Activated CD4-positive, alpha-beta T cell treated with anti-CD3 and anti-CD28 coated beads, Interleukin-10, Interleukin-2, amounts not matched to agents 100 ng/mL and 50 ng/mL, durations not matched to agents 16 hours and 8 hours (primary cell): ENCODE measurements at places on chromosomes 7 and 10.

DNA sequence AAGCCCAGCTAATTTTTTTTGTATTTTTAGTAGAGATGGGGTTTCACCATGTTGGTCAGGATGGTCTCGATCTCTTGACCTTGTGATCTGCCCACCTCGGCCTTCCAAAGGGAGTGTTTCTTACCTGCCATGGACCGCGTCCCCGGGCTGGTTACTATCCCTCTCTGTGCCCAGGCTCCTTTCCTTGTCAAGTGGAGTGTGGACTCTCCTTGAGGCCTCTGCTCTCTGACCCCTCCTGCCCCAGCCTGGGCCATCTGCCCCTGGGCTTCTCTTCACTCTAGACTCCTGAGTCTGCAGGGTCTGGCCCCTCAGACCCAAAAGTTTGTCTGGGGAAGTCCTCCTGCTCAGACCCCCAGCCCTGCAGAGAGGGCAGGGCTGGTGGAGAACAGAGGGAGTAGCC is 20.7 kb downstream of the NEURL1 start:
- no peak for DNase-seq

DNA sequence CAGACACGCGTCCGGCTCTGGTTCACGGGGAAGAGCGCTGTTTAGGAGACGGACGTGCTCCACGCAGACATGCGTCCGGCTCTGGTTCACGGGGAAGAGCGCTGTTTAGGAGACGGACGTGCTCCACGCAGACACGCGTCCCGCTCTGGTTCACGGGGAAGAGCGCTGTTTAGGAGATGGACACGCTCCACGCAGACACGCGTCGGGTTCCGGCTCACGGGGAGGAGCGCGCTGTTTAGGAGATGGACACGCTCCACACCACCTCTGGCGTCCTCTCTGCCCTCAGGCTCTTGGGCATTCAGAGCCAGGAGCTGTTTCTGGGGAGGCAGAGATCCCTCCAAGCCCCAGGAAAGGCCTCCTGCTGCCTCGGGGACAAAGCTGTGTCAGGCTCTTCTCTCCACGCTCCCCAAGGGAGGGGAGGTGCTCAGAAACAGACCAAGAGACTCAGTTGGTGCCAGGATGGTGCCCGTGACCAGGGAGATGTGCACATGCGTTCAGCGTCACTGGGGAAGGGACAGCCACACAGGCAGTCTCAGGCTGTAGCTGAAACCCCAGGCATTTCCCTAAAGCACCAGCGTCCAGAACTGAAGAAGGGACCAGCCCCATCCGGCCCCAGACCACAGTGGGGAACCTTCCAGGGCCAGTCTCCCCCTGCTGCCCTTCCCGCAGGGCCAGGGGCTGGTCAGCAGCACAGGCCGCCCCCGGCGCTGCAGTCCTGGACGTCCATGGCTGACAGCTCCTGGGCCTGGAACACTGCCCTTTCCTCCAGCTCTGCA is 175.6 kb downstream of the ELFN1 start:
- DNase-seq = no peak

DNA sequence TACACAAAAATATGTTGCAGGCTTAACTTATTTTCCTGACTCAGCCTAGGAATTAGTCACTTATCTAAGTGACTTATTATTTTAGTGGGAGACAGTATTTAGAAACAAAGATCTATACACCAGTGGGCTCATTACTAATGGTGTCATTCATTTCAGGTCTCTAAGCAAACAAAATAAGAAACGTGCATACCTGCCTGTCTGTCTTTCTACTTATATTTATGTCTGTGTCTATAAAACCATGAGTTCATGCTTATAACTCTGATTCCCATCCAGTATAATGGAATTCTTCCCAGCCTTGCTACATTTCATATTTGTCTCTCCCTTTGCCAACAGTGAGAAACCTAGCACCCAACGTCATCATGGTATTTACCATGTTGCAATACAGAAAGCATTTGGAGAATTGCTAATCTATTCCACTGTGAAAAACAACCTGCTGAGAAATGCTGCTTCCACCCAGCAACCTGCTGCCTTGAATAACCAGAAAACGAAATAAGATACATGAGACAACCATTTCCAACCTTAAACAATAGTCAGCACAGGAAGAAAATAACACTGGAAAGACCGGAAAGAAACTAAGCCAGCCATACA is 501.0 kb downstream of the GLRX3 start:
- DNase-seq = no peak

GRCh38 chr10:93218386-93218785 is 144.7 kb downstream of the CYP26A1 start:
- DNase-seq = no peak

GRCh38 chr10:132456881-132457280 is 59.9 kb downstream of the PWWP2B start:
- no peak for DNase-seq

- peak; percentile 65 for DNase-seq
Observed at GRCh38 chr7:108415821-108416536, 40.3 kb downstream of the NRCAM start.

GRCh38 chr10:21289961-21290360 is 235.5 kb downstream of the SKIDA1 start:
- no peak for DNase-seq

GRCh38 chr10:103715430-103715829 is 139.9 kb downstream of the SH3PXD2A start:
- DNase-seq = no peak

DNA sequence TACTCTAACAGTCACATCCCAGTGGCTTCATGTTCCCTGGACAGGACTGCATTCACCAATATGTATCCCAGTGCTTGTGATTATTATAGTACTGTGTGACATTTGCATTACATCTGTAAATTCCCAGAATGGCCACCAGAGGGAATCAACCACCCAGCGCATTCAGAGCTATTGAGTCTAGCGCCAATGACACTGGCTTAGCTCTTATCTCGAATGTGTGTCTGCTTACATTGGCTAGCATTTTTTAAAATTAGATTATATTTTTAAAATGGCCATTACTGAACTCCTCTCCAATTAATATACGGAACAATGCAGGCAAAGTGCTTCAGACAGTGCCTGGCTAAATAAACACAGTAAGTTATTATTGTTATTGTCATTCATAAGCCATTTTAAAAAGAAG is 36.3 kb downstream of the TRIL start:
- peak; percentile 58 for DNase-seq

DNA sequence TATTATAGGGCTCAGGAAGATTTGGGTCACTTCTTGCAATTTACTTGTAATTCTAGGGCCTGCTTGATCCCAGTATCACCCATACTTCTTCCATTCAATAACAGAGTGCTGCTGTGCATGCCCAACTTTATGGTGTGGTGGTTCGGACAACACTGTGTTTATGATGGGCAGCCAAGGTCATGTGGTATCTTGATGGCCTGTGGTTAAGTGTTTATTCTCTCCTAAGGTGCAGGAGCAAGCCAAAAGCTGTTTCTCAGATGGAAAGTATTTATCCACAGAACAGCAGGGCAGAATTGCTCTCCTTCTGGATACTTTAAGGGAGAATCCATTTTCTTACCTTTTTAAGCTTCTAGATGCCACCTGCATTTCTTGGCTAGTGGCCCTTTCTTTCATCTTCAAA is 433.8 kb downstream of the SH2D4B start:
- DNase-seq = no peak

GRCh38 chr7:69612981-69613380 is 14.7 kb downstream of the AUTS2 start:
- DNase-seq = no peak

DNA sequence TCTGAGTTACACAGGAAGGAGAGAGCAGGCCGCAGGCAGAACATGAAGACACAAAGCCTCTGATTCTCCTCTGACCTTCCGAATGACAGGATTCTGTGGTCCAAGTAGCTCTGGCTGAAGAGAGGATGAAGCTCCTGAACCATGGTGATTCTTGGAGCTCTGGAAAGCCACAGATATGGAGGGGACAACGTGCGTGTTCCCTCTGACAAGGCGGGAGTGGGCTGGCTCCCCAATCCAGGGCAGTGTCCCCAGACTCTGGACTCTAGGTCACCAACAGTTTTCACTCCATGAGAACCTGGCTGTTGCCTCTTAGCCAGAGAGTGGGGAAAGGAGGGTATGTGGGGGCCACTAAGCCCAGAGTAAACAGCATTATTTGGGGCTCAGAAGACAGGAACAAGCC is 7.4 kb upstream of the TRPV6 start:
- DNase-seq = no peak

GRCh38 chr10:21811245-21811585 is 192.3 kb downstream of the DNAJC1 start:
- no peak for DNase-seq

DNA sequence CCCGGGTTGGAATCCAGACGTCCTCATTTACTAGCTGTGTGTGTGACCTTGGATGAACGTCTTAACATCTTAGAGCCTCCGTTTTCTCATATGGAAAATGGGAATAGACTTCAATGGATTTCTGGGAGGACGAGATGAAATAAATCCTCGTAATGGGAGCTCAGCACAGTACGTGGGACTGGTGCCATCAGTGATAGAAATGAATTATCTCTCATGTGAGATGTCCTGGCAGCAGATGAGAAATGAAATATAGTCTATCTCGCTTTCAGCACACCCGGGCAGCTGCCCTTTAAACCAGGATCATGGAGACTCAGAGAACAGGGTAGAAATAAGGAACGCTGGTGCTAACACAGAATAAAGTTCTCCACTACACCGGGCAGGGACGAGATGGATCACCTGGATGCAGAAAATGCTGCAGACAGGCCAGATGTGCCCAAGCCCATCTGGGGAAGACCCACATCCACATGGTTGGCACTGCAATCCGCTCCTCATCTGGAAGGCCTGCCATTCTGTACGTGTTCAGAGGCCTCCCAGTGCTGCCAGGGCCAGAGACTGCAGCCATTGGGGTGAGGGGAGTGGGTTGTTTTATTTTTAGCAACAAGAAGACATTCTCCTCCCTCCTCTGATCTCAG is 11.1 kb upstream of the EMX2 start:
- DNase-seq = no peak

DNA sequence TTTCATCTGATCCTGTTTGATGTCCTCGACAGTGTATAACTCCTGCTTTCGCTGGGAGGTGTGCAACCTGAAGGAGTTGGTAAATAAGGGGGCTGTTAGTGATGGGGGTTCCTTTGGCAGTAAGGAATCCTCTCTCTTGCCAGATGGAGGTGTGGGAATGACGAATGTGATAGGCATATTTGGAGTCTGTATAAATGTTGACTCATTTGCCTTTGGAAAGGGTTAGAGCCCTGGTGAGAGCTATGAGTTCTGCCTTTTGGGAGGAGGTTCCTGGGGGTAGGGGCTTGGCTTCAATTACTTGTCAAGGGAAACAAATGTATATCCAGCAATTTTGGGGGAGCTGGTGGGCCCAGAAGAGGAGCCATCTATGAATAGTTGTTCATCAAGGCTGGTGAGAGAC is 11.4 kb upstream of the CHST3 start:
- DNase-seq = no peak

- DNase-seq = no peak
Observed at GRCh38 chr10:105875050-105875449, 1234.0 kb downstream of the SORCS3 start.

DNA sequence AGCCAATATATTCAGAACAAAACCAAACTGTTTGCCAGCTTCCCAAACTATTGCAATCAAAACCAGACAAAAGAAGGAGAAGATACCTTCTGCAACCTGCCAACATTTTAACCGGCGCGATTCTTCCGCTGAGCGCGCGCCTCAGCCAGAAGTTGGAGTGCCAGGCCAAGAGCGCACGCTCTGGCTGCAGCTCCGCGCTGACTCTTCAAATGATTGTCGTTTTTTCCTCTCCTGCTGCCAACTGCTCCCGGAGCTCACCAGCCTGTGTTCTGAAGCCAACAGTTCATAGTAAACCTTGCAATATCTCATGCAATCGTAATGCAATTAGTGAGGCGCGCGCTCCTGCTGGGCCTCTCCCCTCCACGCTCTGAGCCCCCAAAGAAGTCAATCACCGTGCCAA is 259.7 kb upstream of the MGMT start:
- no peak for DNase-seq

- DNase-seq = no peak
Observed at GRCh38 chr10:87623191-87623590, 36.5 kb upstream of the PAPSS2 start.

DNA sequence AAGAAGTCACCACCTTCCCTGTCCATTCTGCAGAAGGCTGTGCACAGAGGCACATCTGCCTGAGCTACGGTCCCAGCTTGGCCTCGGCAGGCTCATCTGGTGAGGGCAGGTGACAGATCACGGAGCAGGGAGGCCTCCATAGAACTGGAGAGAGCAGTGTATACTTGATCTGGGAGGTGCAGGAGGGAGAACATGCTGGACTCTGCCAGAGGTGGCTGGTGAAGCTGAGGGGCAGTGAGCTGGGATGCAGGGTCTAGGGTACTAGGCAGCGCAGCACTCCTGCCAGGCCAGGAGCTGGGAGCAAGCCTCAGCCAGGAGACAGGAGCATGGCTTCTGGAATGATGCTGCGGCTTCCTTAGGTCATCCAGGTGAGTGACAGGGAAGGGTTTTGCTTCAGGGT is 553.0 kb downstream of the TCERG1L start:
- DNase-seq = no peak

DNA sequence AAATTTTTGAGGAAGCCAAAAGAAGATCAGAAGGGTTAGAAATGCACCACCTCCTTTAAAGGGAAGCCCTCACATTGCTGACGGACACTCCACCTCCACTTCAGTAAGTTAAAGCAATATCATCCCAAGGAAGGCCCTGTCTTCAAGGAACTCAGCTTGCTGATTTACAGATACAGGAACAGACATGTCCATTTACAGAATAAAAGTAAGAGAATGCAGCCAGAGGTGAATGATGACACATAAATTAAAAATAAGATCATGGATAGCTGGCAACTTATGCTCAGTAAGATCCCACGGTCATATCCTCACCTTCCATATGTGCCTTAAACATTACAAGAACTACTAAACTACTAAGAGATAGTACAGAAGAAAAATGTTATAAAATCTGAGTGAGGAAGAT is 20.4 kb downstream of the GRB10 start:
- DNase-seq = no peak

- DNase-seq = peak; percentile 75
Observed at GRCh38 chr10:33265621-33266020, 68.8 kb downstream of the NRP1 start.

- no peak for DNase-seq
Observed at GRCh38 chr10:106931159-106931852, 233.2 kb downstream of the SORCS1 start.

DNA sequence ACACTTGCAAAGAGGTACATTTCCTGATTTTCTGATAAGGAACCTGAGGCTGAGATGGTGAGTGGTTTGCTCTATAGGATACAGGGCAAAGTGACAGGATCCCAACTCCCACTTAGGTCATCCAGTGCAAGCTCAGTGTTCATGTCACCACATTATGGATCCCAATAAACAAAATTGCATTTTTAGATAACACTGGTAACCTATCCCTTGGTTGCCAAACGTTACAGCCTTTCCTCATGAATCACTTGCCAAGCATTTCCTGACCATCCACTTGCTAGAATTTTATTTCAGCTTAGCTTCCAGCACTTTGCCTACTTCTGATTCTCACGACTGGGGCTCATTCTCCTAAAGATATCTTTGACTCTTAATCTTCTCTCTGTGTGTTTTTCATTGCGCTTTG is 131.4 kb upstream of the ODAD2 start:
- no peak for DNase-seq

- DNase-seq = no peak
Observed at GRCh38 chr10:52092390-52092789, 221.7 kb upstream of the DKK1 start.
